Esophagus muscularis mucosa (tissue), 4 donors: ENCODE measurements at places on chromosomes 5 and 9. TPM values are rescaled to one million over a fixed set of nuclear protein-coding genes. Genes with fewer than 3 reads are reported as not detected.

GRCh38 chr9:2132484-2133082, 117.4 kb downstream of the SMARCA2 start:
- peaks cover 63% of the 10 kb centered on the region for H3K4me1 ChIP-seq
- DNase-seq = no peak
- H3K4me3 ChIP-seq = no peak overlapping the region
- peaks cover 25% of the 10 kb centered on the region for H3K36me3 ChIP-seq
- H3K27me3 ChIP-seq = no peaks in the 10 kb centered on the region

GRCh38 chr5:97624886-97625285, 441.8 kb upstream of the RIOK2 start:
- no peak overlapping the region for H3K4me3 ChIP-seq
- no peak overlapping the region for H3K27ac ChIP-seq
- no peaks in the 10 kb centered on the region for H3K36me3 ChIP-seq
- no peak for DNase-seq

GRCh38 chr9:116168231-116168630, 14.6 kb downstream of the PAPPA start:
- no peak overlapping the region for H3K4me3 ChIP-seq
- H3K27me3 ChIP-seq = no peaks in the 10 kb centered on the region
- DNase-seq = no peak
- no peaks in the 10 kb centered on the region for H3K4me1 ChIP-seq
- H3K27ac ChIP-seq = no peak overlapping the region

DNA sequence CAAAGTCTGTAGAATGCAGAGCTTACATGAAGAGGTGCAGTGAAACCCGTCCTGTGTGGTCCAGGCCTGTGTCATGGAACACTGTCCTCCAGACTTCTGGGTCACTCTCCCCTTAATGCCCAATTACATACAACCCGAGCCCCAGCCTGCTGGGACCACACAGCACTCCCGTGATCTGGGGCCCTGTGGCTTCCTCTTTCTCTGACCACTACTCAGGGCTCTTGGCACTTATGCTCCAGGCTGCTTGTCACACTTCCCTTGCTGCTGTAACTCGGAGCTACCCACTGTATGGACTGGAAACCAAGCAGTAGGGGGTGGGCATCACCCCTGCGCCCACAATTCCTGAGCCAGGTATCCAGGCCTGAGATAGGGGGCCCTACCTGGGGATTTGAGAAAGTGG, 10.3 kb upstream of the IL3 start:
- H3K27ac ChIP-seq = no peak overlapping the region
- H3K27me3 ChIP-seq = no peaks in the 10 kb centered on the region
- peak; percentile 92 for DNase-seq
- H3K36me3 ChIP-seq = no peaks in the 10 kb centered on the region
- H3K4me3 ChIP-seq = no peak overlapping the region
- no peaks in the 10 kb centered on the region for H3K4me1 ChIP-seq

Gene STPG3
- total RNA-seq = not detected

Gene NAIP
- 7.7 TPM for total RNA-seq

Gene STK32A
- 1.4 TPM for total RNA-seq

- peak; percentile 88 for DNase-seq
- H3K36me3 ChIP-seq = no peaks in the 10 kb centered on the region
- no peaks in the 10 kb centered on the region for H3K4me1 ChIP-seq
- no peak overlapping the region for H3K4me3 ChIP-seq
Observed at GRCh38 chr5:39197556-39197955, 21.8 kb downstream of the FYB1 start.

DNA sequence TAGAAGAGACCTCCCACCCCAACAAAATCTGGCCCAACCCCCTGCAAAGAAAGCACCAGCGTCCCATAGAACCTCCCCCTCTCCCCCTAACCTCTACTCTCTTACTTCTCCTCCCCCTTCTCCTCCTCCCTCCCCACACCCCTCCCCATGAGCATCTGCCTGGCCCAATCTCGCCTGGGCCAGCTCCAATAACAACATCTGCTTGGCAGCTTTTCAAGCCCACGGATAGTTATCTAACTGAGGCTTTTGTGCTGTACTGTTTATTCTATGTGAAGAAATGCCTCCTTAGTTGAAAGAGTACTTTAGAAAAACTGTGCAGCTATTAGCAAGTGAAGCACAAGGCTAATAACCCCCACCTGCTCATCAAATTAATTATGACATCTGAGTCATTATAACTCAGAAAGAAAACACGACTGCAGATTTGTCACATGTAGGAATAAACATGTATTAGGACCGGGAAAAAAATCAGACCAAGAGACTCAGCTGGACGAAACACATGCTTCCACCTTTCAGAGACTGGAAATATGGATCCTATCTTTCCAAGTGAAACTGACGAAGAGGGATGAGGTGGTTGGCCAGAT, 42.8 kb downstream of the NFIB start:
- no peak for DNase-seq
- H3K36me3 ChIP-seq = no peaks in the 10 kb centered on the region
- no peak overlapping the region for H3K4me3 ChIP-seq
- no peaks in the 10 kb centered on the region for H3K27me3 ChIP-seq
- peak overlapping the region; percentile 22 for H3K27ac ChIP-seq
- H3K4me1 ChIP-seq = peaks cover 68% of the 10 kb centered on the region

DNA sequence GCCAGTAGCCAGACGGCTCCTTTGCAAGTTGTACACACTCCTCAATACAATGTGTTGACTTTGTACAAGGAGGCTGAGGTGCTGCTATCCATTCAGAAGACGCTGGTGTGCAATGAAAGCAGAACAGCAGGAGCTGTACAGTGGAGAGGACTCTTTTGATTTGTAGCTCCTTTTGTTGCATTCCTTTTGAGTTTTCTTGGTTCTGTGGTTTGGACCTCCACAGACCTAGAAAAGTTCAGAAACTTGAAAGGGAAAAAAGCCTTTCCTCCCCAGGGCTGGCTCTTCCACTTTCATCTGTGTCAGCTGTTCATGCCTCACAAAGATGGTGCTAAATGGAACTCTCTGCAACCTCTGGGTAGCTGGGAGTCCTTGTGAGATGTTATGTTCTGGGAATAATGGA, 117.4 kb downstream of the MAT2B start:
- H3K27me3 ChIP-seq = no peaks in the 10 kb centered on the region
- no peak overlapping the region for H3K27ac ChIP-seq
- H3K4me1 ChIP-seq = no peaks in the 10 kb centered on the region

GRCh38 chr9:103991698-103992097, 102.4 kb upstream of the SMC2 start:
- H3K4me1 ChIP-seq = no peaks in the 10 kb centered on the region
- no peak overlapping the region for H3K4me3 ChIP-seq
- H3K36me3 ChIP-seq = no peaks in the 10 kb centered on the region
- H3K27me3 ChIP-seq = no peaks in the 10 kb centered on the region
- no peak for DNase-seq

DNA sequence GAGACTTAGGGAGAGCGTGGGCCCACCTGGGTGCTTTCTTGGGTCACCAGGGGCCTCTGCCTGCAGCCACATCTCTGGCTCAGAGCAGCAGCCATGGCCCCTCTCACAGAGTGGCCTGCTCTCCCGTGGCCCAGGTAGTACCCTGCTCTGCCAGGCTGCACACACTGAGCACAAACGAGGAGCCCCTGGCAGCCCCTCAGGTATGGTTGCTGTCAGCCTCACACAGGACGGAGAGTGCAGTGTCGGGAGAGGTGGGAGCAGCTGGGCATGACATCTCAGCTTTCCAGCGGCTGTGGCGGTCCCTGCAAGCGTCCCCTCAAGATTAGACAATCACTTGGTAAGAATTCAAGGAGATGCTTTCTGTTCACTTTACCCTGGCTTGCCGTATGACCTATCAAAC, 137.0 kb upstream of the IRX4 start:
- no peaks in the 10 kb centered on the region for H3K36me3 ChIP-seq
- no peaks in the 10 kb centered on the region for H3K4me1 ChIP-seq
- H3K4me3 ChIP-seq = no peak overlapping the region
- peaks cover 20% of the 10 kb centered on the region for H3K27me3 ChIP-seq
- no peak overlapping the region for H3K27ac ChIP-seq

GRCh38 chr9:109802491-109802890, 22.5 kb downstream of the PALM2AKAP2 start:
- no peak overlapping the region for H3K27ac ChIP-seq
- no peak overlapping the region for H3K4me3 ChIP-seq
- H3K4me1 ChIP-seq = no peaks in the 10 kb centered on the region
- no peaks in the 10 kb centered on the region for H3K27me3 ChIP-seq
- H3K36me3 ChIP-seq = no peaks in the 10 kb centered on the region

Gene CER1
- total RNA-seq = not detected

Gene FST
- 5.8 TPM for total RNA-seq

- no peak overlapping the region for H3K27ac ChIP-seq
- no peak for DNase-seq
- no peaks in the 10 kb centered on the region for H3K27me3 ChIP-seq
- H3K4me3 ChIP-seq = no peak overlapping the region
Observed at GRCh38 chr9:81022177-81022576, 667.2 kb downstream of the TLE1 start.

- no peak overlapping the region for H3K4me3 ChIP-seq
- no peaks in the 10 kb centered on the region for H3K4me1 ChIP-seq
- H3K27me3 ChIP-seq = no peaks in the 10 kb centered on the region
Observed at GRCh38 chr5:79582186-79582585, 30.1 kb upstream of the TENT2 start.

- H3K27ac ChIP-seq = no peak overlapping the region
- H3K36me3 ChIP-seq = no peaks in the 10 kb centered on the region
- H3K4me1 ChIP-seq = no peaks in the 10 kb centered on the region
- no peak for DNase-seq
Observed at GRCh38 chr5:35478856-35479682, 138.6 kb upstream of the SPEF2 start.

Gene DOCK2
- total RNA-seq = 15.1 TPM

DNA sequence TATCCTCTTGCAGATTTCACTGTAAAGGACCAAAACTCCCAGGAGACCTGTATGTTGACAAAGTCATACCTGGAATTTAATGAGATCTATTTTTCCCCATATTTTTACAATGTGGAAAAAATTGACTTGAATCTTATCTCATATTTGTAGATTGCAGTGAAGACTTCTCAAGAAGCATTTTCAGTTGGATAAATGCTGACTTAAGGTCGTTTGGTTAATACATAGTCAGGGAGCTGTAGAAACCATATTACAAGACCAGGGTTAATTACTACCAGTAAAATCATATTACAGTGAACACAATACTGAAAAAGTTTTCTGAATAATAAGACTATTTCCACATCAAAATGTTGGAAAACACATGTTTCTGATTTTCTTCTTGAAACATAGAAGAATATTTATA, 119.8 kb downstream of the ATG10 start:
- H3K4me3 ChIP-seq = no peak overlapping the region
- no peaks in the 10 kb centered on the region for H3K36me3 ChIP-seq
- no peak for DNase-seq
- H3K4me1 ChIP-seq = no peaks in the 10 kb centered on the region
- H3K27me3 ChIP-seq = no peaks in the 10 kb centered on the region

Gene NEUROG1
- not detected for total RNA-seq

DNA sequence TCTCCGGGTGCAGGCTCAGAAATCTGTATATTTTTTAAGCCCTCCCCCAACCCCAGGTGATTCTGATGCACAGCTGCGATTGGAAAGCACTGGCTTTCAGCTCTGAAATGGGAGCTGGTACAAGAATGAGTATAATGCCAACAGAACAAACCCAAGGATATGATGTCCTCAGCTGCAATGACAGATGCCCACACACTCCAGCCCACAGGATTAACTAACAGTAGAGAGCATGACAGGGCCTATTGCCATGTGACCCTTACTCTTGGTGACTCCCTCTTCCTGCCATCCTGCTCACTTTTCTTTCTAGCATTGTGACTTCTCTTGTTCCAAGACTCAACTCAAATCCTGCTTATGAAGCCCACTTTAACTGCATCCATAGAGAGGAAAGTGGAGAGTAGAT, 174.5 kb downstream of the FGF18 start:
- no peaks in the 10 kb centered on the region for H3K4me1 ChIP-seq
- no peak overlapping the region for H3K4me3 ChIP-seq
- no peak overlapping the region for H3K27ac ChIP-seq
- H3K36me3 ChIP-seq = no peaks in the 10 kb centered on the region
- DNase-seq = no peak

DNA sequence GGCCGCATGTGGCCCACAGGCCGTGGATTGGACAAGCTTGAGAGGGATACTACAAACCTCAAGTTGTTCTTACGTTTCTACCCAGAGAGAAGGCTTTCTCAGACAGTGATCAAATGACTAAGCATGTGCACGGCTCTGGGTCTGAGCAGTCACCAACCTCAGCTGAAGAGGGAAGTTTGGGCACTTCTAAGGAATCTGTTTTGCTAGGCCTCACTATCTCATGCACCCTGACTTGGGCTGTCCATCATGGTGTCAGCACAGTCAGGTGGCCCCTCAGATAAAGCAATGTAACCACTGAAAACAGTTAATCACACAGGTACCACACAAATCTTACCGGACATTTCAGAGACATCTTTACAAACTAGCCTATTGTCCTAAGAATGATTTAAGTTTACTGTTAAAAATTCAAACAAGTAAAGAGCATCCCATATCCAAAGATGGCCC, 24.6 kb downstream of the CSF2 start:
- H3K36me3 ChIP-seq = no peaks in the 10 kb centered on the region
- H3K27me3 ChIP-seq = no peaks in the 10 kb centered on the region
- H3K4me1 ChIP-seq = peaks cover 3% of the 10 kb centered on the region
- no peak for DNase-seq

GRCh38 chr5:53364061-53364460, 116.4 kb upstream of the FST start:
- no peak overlapping the region for H3K27ac ChIP-seq
- no peak for DNase-seq
- H3K4me1 ChIP-seq = no peaks in the 10 kb centered on the region
- no peak overlapping the region for H3K4me3 ChIP-seq
- no peaks in the 10 kb centered on the region for H3K36me3 ChIP-seq
- no peaks in the 10 kb centered on the region for H3K27me3 ChIP-seq

Gene NUTM2G
- not detected for total RNA-seq
